ENCODE measurements at places on chromosomes 7 and 10.

GRCh38 chr7:114534953-114535352 lies 120.3 kb downstream of the FOXP2 start:
- no peak for DNase-seq

- DNase-seq: no peak
Observed at GRCh38 chr10:97321032-97321803, 2.1 kb downstream of the FRAT1 start.

- no peak for DNase-seq
Observed at GRCh38 chr7:29095631-29096445, 50.5 kb downstream of the CPVL start.

DNA sequence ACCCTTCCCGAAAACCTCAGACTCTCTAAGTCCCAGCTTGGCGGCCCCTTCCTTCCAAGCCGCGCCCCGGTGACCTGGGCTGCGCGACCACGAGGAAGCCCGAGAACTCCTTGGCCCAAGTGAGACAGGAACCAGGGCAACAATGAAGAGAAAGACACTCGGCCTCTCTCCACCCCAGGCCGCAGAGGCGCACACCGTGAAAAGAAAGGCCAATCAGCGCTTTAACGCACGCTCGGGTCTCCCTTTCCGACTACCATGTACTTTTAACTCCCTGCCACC lies 166.4 kb upstream of the PPP1R3A start:
- no peak for DNase-seq

DNA sequence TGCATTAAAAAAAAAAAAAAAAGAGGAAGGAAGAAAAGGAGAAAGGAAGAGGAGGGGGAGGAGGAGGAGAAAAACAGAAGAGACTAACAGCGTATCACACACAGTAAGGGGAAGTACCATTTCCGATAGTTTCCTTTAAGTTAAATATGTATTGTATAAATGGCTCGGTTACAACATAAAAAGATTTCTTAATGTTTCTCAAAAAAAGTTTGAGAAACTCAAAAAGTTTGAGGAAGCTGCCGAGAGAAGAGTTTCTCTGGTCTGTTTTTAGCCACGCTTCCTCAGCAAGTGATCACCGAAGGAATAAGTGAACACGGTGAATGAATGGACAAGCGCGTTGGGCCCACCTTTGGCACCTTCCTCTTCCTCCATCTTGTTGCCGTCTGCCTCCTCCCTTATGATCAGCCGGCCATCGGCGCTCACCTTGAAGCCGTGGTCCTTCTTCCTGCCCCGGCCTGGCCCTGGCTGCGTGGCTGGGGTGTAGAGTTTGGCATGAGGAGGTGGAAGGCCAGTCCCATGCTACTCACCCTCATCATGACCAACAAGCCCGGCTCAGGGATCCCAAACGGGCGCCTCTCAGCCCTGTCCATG lies 31.3 kb upstream of the FRAT2 start:
- no peak for DNase-seq

DNA sequence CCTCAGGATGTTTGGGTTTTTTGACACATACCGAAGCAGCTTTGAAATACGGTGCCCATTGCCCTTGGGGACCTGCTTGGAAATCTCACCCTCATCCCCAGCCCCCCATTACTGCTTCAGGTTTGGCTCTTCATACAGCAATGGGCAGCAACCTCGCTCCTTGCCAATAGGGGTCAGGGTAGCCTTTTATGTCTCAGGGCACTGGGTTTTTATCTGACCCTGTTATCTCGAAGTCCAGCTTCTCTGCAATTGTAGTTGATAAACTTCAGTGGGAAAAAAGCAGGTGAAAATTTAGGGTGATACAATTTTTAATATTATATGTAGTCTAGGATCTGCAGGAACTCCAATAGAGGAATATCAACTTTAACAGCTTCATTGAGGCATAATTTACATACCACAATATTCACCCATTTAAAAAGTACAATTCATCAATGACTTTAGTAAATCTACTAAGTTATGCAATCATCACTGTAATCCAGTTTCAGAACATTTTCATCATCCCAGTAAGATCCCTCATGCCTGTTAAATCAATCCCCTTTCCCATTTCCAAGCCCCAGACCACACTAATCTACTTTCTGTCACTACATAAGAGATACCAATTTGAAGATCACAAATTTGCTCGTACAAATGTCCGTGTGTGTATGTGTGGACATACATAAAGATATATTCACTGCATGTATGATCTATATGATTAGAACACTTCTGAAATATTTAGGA lies 386.2 kb downstream of the KCNMA1 start:
- DNase-seq: no peak

- DNase-seq: no peak
Observed at GRCh38 chr10:101292194-101293006, 61.6 kb upstream of the BTRC start.

DNA sequence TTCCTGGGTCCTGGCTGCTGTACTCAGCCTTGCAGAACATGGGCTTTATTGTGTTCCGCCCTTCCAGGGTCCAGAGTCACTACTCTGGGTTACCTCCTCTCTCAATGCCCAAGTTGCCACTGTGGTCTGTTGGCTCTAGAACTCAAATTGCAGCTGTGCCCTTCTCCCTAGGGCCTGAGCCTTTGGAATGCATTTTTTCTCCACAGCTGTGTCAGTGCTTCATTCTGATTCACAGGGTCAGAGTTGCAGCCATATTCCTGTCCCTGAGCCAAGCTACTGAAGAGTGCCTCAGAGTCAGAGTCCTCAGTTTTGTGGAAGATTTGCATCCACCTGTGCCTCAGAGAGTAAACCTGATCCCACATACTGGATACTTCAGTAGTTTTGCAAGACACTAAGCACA lies 167.5 kb downstream of the ITGB1 start:
- no peak for DNase-seq
